T-helper 2 cell (primary cell): ENCODE measurements at places on chromosomes 7 and 10.
A peak's percentile ranks its signal among the peaks of the same experiment; 100 is the strongest.

DNA sequence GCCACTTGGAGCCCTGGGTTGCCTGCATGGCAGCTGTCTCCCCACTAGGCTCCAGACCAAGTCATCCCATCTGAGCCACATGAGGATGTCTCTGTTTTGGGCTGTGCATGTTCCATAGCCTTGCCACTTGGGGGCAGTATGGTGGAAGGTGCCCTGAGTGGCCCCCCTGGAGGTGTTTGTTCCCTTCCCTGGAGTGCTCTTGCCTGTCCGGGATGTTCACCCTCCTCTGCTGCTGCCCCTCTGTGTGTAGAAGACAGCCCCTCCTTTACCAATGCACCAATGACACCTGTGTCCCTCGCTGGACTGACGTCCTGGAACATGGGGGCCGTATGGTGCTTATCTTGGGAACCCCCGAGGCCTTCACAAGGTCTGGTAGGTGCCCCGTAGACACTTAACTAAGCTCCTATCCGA lies 100.2 kb downstream of the ACTR3B start:
- no peak for DNase-seq

GRCh38 chr10:78222096-78222790 lies 188.6 kb downstream of the RPS24 start:
- no peak for DNase-seq

GRCh38 chr10:7185367-7185690 lies 225.5 kb downstream of the SFMBT2 start:
- no peak for DNase-seq

DNA sequence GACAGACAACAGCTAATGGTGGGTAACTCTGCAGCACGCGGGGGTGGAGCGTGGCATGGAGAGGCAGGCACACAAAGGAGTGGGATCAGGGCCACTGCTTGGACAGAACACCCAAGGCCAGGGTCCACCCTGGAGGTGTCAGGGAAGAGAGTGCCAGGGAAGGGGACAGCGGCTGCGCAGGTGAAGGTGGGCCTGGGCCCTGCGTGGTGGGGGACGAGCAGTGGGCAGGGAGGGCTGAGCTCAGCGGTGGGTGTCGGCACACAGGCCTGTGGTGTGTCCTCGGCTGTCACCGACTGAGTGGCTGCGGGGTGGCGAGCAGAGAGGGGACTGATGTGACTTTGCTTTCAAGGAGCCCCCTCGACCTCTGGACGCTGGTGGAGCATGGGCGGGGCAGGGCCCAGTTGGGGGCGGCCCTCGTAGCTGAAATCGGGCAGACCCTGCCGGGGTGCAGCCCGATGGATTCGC lies 8.4 kb upstream of the SCART1 start:
- no peak for DNase-seq

- no peak for DNase-seq
These were observed 224.5 kb downstream of the SEMA3A start for GRCh38 chr7:83970081-83970480.

DNA sequence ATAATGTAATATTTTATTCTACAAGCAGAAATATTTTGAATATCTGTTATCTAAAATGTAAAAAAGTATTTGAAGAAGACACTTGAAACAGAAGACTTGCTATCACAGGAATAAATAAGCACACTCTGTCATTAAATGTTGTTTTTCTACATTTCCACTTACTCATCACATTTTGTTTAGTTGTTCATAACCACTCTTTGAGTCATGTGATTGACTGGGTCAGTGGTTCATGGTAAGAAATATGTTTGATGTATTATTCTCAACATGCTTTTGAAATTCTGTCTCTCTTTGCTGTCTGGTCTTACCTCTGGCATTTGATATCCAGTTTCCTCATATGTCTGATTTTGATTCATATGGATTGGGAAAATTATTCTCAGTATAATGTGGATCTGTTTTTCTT lies 171.8 kb downstream of the SUGCT start:
- DNase-seq, result no peak

- DNase-seq, result no peak
These were observed 32.5 kb upstream of the EIF4H start for GRCh38 chr7:74141705-74142104.

DNA sequence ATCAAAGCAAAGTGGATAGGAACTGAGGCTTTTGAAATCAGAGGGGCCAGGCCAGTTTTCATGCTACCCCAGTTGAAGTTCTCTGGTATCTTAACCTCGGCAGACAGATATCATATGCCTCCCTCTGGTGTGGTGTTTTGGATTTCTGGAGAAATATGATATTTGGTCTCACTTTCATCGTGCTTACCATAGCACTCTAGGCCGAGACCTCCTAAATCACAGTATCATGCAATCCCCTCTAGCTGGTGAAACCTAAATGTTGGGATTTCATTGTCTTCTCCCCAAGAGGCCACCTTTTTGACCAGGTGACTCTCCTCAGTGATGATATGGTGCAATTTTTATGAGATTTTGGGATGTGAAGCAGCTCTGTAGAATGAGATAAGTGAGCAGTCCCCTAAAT lies 183.5 kb downstream of the CREB5 start:
- no peak for DNase-seq

DNA sequence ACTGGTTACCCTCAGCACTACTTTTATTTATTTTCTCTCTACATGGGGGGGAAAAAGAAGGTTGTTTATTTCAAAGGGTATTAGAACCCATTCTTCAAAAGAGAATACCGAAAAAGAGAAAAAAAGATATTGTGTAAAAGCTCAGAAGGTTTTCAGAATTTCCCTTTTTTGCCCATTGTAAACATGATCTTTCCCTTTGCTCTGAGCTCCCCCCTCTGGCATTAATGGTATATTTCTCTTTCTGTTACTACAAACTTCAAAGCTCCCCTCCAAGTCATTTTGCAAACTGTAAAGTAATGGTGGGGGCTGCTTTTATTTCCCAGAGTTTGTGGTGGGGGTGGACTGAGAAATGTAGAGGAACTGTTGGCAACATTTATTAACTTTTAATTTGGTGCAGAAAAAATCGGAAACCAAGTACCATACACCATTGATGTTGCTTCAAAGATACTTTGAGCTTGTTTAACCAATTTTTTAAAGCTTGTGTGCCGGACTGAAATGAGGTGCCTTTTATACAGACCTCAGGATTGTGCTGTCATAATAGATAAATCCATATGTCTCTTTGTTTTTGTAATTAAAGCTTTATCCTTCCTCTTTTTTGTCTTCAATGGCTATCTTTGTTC lies 181.5 kb downstream of the EXOC4 start:
- no peak for DNase-seq

DNA sequence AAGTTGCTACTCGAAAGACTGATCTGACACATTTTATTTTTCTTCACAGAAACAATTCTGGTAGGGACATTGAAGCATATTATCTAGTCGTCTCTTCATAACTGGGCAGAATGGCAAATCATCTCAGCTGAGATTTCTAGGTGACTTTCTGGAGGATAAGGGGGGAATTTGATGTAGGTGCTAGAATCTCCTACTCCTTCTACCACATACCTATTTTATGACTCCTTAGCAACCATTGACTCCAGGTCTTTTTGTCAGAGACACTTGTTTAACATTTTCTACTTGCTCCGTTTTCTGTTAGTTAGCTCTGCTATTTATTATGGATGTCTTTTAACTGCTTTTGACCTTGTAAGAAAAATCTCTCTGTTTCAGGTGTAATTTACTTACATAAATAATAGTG lies 380.9 kb upstream of the SEMA3C start:
- no peak for DNase-seq

DNA sequence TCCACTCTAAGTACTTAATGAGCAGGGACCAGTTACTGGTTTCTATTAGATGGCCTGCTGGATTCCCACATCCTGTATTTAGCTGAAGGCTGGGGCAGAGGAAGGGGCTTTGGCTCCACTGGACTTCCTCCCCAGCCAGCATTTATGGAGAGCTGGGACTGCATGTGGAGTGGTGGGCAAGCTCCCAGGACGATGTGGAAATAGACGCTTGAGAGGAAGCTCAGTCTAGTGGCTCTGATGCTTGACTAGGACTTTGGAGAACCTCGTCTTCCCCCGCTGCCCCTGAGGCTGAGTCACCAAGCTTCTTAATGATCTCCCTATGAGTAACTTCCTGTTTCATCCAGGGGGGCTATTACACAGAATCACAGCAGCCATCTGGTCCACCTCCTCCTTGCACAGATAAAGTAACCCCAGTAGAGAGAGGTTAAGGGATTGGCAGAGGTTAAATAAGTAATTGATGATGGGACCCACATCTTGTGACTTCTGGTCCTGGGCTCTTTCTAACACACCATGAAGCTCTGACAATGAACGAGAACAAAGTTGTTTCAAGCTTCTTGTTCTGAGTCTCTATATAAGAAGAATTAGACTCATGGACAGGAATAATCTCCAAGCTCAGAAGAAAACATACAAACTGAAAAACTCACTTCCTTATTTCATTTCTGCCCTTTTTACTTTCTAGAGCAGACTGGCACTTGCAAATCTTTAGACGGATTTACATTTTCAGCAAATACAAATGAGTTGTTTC lies 126.2 kb downstream of the PRPF18 start:
- DNase-seq, result no peak

GRCh38 chr10:75477680-75478079 lies 46.3 kb downstream of the LRMDA start:
- no peak for DNase-seq

DNA sequence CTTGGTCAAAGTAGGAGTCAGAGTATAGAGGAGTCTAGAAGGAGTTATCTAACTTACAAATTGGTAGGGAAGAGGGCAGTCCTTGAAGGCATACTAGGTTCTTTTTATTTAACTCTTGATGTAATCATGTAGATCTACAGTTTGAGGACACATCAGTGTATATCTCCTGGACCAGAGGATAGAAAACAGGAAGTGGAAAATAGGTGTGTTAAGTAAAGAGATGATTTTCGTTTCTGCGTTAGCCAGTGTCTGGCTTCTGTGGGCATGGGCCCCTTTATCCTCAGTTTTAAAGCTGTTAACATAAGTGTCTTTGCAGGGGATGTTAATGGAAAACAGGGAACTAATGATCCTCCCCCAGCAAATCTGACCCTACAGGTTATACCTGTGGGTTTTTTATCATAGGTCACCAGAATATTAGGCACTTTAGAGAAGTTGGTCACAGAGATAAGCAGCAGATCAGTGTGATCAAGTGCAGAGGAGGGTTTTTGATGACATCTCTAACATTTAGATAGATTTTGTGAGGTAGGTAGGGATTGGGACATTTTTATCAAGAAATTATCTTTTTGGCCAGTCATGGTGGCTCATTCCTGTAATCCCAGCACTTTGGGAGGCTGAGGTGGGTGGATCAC lies 58.6 kb upstream of the PRSS1 start:
- DNase-seq, result no peak

DNA sequence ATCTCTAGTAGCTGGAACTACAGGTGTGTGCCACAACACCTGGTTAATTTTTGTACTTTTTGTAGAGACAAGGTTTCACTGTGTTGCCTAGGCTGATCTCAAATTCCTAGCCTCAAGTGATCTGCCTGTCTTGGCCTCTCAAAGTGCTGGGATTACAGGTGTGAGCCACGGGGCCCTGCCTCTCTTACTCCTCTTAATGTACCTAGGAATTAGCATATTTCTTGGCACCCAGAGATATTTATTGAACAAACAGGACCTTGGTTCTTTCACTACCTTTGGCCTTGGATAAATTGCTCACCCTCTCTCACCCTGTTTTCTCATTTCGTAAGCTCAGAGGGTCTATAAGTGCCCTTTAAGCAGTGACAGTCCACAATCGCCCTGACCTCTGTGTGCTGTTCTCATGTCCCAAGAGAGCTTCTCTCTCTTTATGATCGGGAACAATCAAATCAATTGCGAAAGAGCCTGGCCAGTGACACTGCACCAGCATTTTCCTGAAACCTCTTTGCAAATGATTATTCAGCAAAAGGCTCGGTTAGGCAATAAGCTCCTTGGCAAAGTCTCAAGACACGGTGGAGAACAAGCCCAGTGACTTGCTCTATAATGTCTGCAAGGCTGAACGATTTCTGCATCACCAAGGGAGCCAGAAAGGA lies 117.7 kb downstream of the APBB1IP start:
- DNase-seq, result no peak

- DNase-seq, result no peak
These were observed 1034.6 kb upstream of the LRRN3 start for GRCh38 chr7:110056331-110056730.

- DNase-seq, result no peak
These were observed 32.7 kb downstream of the TSPAN15 start for GRCh38 chr10:69483963-69484362.

DNA sequence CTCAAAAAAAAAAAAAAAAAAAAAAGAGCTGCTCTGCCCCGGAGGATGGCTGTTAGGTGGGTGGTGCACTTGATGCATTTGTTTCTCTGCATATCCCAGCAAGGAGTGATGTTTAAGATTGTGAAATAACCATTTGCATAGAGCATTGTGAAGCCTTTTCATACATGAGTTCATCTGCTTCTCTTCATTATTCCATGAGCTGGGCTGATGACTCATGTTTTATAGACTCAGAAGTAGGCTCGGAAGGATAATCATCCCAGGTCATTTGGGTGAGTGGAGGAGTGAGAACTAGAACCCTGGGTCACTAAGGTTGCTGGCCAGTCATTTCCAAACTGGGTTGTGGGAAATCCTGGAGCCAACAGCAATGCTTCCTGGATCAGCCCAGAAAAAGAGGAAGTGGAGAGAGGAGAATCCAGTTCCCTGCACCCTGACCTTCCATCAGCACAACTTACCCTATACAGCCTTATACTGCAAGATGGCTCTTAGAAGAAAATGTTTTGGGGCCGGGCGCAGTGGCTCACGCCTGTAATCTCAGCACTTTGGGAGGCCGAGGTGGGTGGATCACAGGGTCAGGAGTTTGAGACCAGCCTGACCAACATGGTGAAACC lies 45.3 kb downstream of the TACC2 start:
- no peak for DNase-seq

GRCh38 chr10:112288486-112288885 lies 5.3 kb downstream of the TECTB start:
- no peak for DNase-seq

DNA sequence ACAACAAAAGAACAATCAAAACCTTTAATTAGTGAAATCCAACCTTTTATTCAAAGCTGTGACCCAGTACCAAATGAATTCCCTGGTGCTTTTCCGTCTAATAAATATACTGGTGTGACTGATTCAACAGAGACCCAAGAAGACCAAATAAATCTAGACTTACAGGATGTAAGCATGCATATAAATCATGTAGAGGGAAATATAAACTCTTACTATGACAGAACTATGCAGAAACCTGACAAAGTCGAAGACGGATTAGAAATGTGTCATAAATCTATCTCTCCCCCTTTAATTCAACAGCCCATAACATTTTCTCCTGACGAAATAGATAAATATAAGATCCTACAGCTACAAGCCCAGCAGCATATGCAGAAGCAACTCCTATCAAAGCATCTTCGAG lies 540.6 kb upstream of the TEX47 start:
- DNase-seq, result no peak

DNA sequence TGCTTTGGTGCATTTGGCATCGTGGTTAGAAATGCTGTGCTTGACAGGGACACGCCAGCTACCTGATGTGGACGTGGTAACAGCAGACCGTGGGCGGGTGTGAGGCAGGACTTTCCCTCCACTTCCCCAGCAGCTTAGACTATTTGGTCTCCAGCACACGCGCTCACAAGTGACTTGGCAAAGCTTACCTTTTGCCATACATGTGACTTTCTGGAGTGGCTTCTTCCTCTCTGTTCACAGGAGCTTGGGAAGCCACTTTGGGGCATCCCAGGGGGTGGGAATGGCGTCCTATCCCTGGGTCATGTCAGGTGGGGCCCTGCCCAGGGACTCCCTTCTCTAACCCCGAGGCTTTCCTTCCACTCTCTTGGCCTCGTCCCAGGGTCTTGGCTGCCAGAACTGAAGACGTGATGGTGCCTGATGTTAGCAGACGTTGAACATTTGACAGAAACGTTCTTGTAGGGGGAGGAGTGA lies 228.7 kb upstream of the KLF6 start:
- peak; percentile 13 for DNase-seq

- DNase-seq, result peak; percentile 45
These were observed 18.1 kb upstream of the ZC3HAV1 start for GRCh38 chr7:139127648-139128047.

GRCh38 chr7:25619963-25620799 lies 391.9 kb upstream of the NPVF start:
- DNase-seq, result no peak
